ENCODE measurements at places on chromosomes 6 and 20.

DNA sequence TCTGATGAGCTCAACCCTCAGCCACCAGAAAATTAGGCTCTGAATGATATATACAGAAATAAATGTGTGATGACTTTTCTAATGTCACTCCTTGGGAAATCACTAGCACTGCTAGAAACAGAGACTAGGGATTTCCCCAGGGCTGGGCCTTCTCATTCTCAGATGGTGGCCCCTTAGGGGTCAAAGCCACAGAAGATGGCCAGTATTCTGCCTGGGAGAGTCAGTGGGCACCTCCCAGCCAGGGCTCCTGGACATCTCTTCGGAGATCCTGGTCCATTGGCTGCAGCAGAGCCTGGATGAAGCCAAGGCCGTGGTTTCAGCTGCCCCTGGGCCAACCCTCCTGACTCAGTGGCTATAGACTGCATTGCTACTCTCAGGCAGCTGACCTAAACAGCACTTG, 276.9 kb upstream of the SUPT3H start:
- no peak for DNase-seq

GRCh38 chr6:113763876-113764275, 93.3 kb upstream of the MARCKS start:
- no peak for DNase-seq

- DNase-seq: no peak
These were observed 26.1 kb upstream of the CD83 start for GRCh38 chr6:14091339-14091978.

GRCh38 chr6:45666846-45667245, 289.1 kb upstream of the SUPT3H start:
- no peak for DNase-seq

GRCh38 chr6:2844008-2844407, 2.3 kb upstream of the SERPINB1 start:
- no peak for DNase-seq

DNA sequence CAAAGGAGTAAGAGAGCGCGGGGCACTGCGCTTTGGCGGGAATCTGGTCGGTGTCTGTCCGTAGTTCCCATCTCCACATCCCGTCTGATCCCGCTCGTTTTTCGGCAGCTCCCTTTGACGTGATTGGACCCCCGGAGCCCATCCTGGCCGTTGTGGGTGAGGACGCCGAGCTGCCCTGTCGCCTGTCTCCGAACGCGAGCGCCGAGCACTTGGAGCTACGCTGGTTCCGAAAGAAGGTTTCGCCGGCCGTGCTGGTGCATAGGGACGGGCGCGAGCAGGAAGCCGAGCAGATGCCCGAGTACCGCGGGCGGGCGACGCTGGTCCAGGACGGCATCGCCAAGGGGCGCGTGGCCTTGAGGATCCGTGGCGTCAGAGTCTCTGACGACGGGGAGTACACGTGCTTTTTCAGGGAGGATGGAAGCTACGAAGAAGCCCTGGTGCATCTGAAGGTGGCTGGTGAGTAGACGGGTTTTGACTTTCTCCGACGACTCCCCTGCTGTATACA, 1.4 kb downstream of the BTN1A1 start:
- DNase-seq: peak; percentile 10

DNA sequence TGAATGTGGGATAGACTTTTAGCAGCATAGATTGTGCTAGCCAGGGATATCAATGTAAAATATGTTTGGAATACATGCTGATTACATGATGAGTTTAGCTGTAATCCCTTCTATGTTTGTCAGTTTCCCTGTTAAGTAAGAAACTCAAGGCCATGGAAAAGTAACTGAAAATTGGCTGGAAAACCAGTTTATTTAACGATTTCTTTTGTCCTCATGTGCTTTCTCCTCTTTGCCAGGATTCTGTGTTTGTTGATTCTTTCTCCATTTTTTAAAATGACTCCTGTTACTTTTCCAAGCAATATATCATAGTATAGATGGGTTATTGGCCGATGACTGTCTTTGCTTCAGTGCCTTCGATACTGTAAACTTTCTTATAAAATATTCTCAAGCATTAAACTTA, 87.5 kb downstream of the SAMD5 start:
- no peak for DNase-seq

DNA sequence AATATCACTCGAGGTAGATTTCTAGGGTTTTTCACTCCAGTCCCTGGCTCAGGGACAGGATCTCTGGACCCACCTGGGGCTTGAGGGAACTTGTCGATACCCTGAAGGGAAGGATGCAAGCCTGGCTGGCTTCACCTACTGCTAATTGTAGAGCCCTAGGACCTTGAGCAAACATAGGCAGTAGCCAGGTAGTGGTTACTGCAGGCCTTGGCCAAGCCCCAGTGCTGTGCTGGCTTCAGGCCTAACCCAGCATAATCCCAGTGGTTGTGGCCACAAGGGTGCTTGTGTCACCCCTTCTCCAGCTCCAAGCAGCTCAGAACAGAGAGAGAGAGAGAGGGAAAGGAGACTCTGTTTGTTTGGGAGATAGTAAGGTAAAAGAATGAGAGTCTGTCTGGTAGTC, 5.8 kb upstream of the MCM9 start:
- DNase-seq: no peak

GRCh38 chr20:12077875-12078274, 160.2 kb downstream of the BTBD3 start:
- DNase-seq: no peak

GRCh38 chr20:40958598-40958997, 70.0 kb upstream of the TOP1 start:
- no peak for DNase-seq

DNA sequence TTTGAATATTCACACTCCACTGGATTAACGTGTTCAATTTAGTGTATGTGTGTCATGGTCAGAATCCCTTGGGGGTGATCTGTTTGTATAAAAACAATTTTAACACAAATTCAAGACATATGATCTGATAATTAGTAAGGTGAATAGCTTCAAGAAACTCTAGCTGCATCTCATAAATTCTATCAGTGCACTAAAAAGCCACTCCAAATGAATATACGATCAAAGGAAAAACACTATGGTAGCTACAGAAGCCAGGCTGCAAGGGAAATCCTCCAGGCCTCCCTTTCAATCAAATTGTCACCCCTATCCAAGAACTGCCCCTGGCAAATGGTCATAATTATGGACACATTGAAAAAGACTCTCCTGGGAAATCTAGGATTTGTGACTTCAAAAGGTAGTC, 9.4 kb upstream of the RAE1 start:
- DNase-seq: no peak

GRCh38 chr20:19809505-19809904, 51.4 kb downstream of the RIN2 start:
- DNase-seq: no peak

- DNase-seq: no peak
These were observed 373.7 kb downstream of the DOK5 start for GRCh38 chr20:54848984-54849538.

GRCh38 chr6:152636609-152637295, 410 bp downstream of the SYNE1 start:
- no peak for DNase-seq

DNA sequence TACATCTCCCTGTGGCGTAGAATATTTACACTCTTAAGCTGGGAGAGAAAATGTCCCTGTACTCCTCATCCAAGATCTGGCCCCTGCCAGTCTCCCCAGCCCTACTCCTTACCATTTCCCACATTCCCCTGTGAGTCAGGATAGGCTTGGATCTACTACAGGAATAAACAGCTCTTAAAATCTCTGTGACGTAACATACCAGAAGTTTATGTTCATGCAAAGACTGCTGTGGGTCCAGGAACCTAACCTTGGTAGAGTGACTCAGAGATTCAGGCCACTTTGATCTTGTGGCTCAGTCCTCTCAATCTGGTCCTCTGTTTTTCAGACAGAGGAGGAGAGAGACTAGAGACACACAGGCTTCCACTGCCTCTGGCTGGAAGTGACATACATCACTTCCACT, 38.5 kb upstream of the GPR6 start:
- DNase-seq: no peak

DNA sequence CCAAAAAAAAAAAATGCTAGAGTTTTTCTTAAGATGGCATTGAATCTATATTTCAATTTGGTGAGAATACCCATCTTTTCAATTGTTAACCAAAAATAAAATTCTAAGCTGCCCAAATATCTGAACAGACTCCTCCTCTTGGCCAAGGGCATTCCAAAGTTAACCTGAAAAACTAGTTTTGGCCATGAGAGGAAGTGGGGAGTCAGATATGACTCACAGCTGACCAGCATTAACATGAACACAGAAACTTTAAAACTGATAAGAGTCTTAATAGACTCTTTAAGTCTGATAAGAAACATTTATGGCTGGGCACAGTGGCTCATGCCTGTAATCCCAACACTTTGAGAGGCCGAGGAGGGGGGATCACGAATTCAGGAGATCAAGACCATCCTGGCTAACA, 171.3 kb downstream of the FAXC start:
- DNase-seq: no peak

DNA sequence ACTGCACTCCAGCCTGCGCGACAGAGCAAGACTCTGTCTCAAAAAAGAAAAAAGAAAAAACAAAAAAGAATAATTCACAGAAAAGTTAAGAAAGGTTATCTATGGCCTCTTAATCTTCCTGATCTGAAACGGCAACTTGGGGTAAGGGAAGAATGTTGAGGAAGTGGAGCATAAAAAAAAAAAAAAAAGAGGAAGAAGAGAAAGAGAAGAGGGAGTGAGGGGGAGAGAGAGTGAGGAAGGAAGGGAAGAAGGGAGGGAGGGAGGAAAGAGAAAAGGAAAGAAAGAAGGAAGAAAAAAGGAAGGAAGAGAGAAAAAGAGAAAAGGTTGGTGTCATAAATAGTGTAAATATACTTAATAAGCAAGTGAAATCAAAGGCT, 68.9 kb upstream of the NCOA3 start:
- no peak for DNase-seq

DNA sequence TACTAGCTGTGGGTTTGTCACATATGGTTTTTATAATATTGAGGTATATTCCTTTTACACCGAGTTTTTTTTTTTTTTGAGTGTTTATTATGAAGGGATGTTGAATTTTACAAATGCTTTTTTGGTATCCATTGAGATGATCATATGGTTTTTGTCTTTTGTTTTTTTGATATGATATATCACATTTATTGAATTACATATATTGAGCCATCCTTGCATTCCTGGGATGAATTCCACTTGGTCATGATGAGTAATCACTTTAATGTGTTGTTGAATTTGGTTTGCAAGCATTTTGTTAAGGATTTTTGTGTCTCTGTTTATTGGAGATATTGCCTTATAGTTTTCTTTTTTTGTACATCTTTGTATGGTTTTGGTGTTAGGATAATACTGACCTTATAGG, 3.3 kb upstream of the ZNF337 start:
- DNase-seq: no peak

GRCh38 chr6:53827531-53827930, 32.7 kb downstream of the LRRC1 start:
- DNase-seq: no peak

GRCh38 chr20:38290829-38291814, 12.8 kb upstream of the BPI start:
- peak; percentile 40 for DNase-seq

DNA sequence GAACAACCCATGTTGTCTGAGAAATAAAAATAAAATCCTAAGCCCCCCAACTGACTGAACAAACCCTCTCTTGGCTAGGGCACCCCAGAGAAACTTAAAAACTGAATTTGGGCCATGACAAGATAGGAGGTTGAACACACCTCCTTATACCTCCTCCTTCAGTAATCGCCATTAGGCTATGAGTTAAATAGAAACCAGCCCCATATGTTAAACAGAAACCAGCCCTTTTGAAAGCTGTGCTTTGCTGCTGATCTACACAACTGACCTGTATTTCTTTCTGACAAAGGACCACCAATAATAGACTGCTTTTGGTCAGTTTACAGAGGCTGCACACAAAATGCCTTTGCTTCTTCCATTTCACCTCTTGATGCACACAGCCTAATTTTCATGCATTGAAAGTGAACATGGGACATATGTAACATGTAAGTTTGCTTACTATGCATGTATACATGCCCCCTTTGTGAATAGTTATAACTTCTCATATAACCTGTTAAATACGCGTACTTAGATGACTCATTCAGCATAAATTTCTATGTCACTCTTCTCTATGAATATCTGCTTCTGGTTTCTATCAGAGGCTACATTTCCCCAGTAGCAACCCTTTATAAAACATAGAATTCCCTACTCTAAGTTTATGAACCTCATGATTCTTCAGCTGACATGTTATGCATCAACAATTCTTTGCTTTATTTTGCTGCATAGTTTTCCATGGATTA, 462.9 kb downstream of the COL12A1 start:
- DNase-seq: no peak

- DNase-seq: no peak
These were observed 1.1 kb upstream of the SLC44A4 start for GRCh38 chr6:31879901-31880300.

- no peak for DNase-seq
These were observed 380.9 kb downstream of the CDKAL1 start for GRCh38 chr6:20915156-20915555.

DNA sequence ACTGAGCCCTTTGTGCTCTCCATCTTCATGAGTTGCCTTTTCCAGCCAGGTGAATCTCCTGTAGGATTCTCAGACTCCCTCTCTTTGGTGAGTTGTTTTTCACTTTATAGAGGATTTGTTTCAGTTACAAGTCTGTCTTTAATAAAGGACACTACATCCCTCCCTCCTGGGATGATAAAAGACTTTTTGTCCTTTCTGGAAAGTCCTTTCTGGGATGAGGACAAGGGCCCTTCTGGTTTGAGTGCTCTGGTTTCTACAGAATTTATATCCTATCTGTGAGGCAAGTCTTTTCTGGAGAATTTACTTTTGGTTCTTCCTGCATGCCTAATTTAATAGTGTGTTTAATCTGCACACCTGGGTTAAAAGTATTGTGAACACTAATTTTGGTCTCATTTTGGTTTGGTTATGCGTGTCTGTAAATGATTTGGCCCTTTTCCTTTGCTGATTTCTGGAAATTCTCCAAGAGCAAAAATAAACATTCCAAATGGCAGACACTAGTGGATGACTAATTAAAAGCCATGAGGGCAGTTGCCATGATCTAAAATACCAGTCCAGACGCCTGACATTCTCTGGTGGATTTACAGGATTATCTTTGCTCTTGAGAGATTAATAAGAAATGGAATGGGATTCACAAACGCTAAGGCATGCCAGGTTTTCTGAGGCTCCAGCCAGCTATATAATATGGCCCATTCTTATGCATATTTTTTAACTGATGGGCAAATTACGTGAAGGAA, 44.8 kb downstream of the TCP11 start:
- no peak for DNase-seq

GRCh38 chr20:25321262-25321831, 69.3 kb downstream of the ABHD12 start:
- DNase-seq: no peak

GRCh38 chr20:58647796-58648501, 3.1 kb upstream of the STX16 start:
- DNase-seq: no peak

DNA sequence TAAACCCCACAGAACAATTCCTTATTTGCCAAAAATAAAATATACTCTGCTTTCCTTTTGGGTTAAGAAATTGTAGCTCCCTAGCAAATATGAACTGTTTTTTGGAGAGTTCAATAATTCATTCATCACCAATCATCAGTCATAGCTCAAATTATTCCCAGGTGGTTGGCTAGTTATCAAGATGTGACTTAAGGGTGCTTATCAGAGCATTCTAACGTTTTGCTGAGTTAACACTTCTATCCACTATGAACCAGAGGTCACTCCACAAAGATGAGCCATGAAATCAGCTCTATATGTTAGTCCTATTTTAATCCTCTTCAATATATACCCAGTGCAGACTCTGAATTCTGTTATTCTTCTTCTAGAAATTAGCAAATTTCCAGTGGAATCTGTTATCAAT, 379.1 kb downstream of the TENT5A start:
- no peak for DNase-seq

GRCh38 chr6:157278171-157278570, 45.1 kb downstream of the TMEM242 start:
- no peak for DNase-seq
